ENCODE measurements at places on chromosomes 13 and 19.

DNA sequence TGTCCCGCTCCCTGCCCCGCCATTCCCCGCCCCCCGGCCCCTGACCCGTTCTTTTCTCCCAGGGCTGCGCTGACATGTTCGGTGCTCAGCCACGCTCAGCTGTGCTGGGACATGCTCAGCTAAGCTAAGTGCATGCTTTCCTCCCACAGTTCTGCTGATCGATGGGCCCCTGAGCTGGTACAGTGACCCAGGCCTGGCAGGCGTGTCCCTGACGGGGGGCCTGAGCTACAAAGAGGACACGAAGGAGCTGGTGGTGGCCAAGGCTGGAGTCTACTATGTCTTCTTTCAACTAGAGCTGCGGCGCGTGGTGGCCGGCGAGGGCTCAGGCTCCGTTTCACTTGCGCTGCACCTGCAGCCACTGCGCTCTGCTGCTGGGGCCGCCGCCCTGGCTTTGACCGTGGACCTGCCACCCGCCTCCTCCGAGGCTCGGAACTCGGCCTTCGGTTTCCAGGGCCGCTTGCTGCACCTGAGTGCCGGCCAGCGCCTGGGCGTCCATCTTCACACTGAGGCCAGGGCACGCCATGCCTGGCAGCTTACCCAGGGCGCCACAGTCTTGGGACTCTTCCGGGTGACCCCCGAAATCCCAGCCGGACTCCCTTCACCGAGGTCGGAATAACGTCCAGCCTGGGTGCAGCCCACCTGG lies 3.7 kb downstream of the TNFSF9 start:
- no peak for DNase-seq

- DNase-seq: peak; percentile 81
Observed at GRCh38 chr19:41175801-41176777, 16.9 kb upstream of the CYP2S1 start.

GRCh38 chr19:13207846-13208671 lies 57.8 kb downstream of the IER2 start:
- DNase-seq: peak; percentile 92

DNA sequence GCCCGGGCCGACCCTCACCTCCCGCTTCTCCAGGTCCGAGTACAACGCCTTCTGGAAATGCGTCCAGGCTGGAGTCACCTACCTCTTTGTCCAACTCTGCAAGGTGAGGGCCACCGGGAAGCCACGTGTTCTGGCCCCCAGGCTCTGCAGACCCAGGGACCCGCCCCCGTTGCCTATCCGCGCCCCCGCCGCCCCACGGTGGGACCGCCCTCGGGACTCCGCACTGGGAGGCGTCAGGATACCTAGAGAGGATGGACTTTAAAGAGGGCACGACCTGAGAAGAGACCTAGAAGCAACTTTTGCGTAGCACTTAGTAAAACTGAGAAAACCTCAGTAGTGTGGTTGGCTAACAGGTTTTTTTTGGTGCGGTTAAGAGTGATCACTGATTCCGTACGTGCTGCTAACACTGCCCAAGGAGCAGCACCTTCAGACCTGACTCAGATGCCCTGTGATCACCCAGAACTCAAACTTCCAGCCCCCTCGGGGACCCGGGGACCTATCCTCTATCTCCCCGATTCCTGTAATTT lies 492 bp downstream of the TMEM147 start:
- DNase-seq: peak; percentile 15

GRCh38 chr13:32264407-32264806 lies 50.8 kb downstream of the ZAR1L start:
- DNase-seq: peak; percentile 22

GRCh38 chr13:96417939-96418685 lies 328.2 kb downstream of the HS6ST3 start:
- DNase-seq: no peak

DNA sequence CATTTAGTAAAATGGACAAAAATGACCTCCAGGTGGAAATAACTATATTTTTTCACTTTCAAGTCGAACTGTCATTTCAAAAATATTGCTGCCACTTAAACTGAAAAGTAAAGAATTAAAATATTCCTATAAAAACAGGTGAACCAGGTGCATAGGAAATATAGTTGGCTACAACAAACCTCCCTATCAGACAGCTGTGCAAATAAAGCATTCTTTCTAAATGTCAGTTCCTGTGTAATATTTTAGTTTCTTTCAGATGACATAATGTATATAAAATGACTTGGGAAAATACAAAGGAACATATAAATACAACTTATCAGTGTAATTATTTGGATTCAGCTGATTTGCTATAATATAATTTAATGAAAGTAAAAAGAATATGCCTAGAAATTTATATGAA lies 403.5 kb upstream of the GPC6 start:
- no peak for DNase-seq

DNA sequence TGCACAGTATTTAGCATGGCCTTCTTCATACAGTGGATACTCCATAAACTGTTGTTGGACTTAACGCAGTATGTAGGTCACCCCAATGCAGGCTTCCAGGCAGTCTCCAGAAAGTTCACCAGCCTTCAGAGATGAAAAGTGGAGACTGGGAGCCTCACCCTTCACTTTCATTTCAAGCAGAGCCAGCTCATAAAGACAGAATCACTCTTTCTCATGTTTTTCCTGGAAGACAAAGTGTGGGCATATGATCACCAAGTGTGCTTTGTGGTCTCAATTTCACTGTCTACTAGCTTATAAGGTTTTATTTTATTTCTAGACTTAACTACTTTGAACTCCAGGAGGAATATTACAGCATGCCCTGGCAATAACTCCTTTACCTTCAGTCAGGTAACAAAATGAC lies 26.3 kb upstream of the TNFSF11 start:
- no peak for DNase-seq

GRCh38 chr19:5032101-5032967 lies 63.4 kb downstream of the KDM4B start:
- no peak for DNase-seq

- DNase-seq: no peak
Observed at GRCh38 chr13:88288326-88288725, 617.2 kb downstream of the SLITRK5 start.

DNA sequence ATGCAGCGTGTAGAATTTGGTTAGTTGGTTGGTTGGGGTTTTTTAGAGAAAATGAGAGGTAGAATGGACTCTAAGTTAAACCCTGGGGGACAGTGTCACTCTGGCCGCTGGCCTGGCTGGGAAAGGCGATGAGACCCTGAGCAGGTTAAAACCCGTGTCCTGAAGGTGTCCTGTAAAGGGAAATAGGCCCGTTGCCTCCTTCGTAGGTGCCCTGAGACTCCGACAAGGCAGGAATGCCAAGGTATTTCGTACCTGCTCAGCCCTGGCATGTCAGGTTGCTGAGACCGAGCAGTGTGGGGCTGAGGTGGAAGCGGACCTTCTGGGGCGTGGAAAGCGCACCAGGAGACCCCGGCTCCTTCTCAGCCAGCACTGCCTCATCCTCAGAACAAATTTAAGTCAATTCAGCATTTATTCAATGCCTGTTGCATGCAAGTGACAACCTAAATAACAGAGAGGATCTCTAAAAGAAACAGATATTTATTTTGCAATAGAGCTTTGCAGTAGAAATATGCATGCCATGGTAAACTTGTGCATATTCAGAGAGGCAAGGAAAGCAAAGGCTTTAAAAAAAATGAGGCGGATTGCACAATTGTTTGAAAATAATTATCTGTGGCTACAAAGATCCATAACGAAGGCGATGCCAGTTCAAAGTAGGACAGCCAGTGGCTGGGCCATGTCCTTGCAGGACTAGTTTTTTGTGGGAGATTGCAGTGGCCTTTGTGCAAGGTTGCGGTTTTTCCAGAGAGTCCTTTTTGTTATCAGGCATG lies 1.4 kb upstream of the RAB20 start:
- no peak for DNase-seq

DNA sequence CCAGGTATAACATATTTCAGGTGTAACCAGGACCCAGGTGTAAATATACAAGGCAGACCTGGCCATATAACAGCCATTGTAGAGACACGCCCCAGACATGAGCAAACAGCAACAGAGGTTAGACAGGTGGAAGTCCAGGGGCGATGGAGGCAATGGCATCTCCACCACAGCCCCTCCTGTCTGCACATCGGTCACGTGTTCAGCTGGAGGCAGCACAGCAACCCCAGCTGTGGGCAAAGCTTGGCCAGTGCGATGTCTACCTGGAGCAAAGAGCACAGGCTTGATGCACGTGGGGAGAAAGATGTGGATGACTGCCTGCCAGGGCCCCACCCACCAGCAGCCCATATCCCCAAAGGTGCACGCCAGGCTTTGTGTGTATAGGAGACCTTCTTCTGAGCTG lies 4.4 kb downstream of the CYP4F2 start:
- no peak for DNase-seq

GRCh38 chr13:36915106-36915505 lies 4.9 kb downstream of the SMAD9 start:
- DNase-seq: no peak

DNA sequence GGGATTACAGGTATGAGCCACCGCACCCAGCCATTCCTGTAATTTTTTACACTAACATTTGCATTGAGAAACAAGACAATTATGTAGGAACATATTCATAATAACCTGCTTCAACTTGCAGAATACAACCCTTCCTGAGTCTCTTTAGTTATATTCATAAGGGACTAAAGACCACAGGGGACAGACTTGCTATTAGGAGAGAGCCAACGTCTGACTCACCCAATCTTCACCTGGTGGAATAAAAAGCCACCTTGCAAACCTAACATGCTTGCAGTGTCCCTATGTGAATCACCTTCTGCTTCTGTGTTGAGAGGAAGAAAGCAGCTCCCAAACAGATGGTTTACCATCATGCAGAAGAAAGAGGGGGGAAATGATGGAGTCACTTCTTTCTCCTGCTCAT lies 456.1 kb downstream of the PCDH9 start:
- DNase-seq: no peak

DNA sequence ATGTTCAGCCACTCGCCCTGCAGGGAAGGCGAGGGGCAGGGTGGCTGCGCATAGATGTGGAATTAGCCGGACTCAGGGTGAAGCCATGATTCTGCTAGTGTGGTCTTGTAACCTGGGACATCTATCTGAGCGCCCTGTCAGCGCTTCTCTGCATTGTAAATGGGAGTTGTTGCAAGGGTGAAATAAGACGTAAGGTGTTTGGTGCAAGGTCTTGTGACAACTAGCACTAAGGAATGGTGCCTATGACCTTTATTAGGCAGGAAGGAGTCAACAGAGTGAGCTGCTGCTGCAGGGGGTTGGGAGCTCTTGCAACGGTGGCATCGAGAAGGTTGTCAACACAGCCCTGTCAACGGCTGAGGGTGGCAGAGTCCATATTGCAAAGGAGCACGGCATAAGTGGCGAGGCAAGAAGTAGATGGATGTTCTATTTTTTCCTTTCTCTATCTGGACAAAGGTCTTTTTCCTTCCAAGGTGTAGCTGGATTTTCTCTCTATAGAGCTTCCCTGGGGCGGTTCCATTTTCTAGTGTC lies 49.3 kb downstream of the IRS2 start:
- DNase-seq: no peak

GRCh38 chr19:2242816-2243215 lies 6.2 kb downstream of the SF3A2 start:
- no peak for DNase-seq

DNA sequence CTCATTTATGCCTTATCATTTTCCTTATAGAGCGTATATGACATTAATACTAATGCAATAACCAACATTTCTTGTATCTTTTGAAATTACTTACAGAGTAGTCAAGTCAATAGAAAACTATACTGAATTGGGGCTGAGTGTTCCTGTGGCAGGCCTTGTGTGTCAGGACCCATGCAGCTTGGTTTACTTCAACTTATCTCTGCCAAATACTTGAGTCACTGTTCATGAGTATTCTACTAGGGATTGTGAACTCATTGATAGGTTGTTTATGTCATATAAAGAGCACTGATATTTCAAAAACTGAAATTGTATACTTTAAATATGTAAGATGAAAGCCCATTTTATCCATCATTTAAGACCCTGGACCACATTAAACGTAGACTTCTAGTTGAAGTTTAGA lies 688.6 kb upstream of the SLITRK1 start:
- peak; percentile 11 for DNase-seq

GRCh38 chr13:105918842-105919741 lies 616.4 kb downstream of the EFNB2 start:
- DNase-seq: peak; percentile 80

GRCh38 chr13:46531953-46532352 lies 21.0 kb upstream of the LRCH1 start:
- DNase-seq: no peak
